GM04503 (cell line): ENCODE measurements at places on chromosomes 7 and 10.

DNA sequence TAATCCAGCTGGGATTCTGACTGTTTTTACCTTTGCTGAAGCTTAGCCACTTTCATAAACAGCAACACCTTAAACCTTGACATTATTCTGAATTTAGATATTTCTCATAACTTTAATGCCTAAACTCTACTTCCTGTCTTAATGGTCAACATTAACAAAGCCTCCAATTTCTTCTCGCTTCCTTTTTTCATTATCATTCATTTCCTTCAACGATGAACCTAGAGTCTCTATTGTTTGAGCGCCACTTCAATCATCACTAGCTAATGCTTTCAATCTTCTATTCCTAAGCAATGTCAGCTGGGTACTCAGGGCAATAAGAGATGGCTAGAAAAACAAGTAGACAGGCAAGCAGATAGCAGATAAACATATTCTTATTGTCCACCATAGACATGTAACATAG lies 96.6 kb upstream of the TMEM196 start:
- DNase-seq = no peak

- DNase-seq = no peak
Measured at GRCh38 chr10:121526135-121526790, 72.0 kb downstream of the FGFR2 start.

DNA sequence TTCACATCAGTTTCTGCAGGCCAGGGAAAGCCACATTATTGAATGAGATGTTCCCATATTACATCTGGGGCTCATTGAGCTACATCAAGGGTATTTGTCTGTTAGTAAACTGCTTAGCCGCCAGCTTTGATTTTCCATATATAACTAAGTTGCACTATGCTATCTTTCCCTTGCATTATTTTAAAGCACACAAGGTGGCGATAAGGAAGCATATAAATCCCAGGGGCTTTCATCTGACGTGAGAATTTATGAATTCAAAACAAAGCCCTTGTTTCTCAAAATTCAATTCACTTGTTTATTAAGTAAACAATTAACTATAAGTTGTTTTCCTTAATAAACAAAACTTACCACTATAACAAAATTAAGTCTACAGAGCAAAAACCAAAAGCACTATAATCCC lies 334.1 kb upstream of the TPK1 start:
- DNase-seq = no peak

- DNase-seq = no peak
Measured at GRCh38 chr10:84269162-84269561, 24.3 kb downstream of the RGR start.

DNA sequence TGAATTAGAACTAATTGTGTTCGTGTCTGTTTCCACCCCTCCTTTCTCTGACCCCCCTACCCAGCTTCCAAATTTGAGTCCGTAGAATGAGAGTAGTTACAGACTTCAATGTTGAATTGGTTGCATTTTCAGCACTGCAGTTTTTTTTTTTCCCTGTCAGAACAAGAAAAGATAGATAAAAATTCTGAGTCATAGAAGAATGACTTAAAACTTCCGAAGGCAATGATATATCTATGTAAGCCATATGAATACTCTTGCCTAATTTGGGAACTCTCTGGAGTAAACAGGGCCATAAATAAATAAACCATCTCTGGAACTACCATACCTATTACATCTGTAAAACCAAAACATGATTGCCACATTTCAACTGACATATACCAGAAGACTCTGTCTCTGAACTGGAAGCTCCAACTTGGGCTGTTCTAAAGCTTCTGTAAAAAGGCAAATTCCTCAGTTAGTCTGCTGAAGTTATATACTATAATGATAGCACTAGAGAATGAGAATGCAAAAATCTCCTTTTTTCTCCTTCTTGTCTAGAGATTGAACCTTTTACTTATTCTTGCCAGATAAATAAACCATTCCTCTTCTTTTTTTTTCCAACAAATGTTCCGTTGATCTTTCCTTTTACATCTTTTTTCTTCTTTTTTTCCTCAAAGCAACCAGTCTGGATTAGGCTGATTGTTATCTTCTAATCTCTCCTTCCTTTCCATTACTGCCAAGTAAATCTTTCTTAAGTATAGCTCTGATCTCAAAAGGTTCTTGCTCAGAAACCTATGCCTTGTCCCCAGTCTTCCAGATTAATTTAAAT lies 23.5 kb downstream of the VCL start:
- DNase-seq = peak; percentile 50

DNA sequence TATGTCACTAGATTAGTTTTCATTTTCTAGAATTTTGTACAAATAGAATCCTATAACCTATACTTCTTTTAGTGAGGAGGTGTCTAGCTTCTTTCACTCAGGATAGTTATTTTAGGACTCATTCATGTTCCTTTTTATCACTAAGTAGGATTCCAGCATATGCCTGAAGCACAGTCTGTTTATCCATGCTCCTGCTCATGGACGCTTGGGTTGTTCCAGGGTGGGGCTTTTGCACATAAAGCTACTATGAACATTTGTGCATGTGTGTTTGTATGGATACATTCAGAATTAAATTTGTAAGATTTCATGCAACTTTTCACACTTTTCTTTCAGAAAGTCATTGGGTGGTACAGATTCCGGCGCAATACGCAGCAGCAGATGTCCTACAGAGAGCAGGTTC lies 24.6 kb downstream of the ABRAXAS2 start:
- DNase-seq = no peak

- no peak for DNase-seq
Measured at GRCh38 chr10:78540355-78541076, 506.9 kb downstream of the RPS24 start.

DNA sequence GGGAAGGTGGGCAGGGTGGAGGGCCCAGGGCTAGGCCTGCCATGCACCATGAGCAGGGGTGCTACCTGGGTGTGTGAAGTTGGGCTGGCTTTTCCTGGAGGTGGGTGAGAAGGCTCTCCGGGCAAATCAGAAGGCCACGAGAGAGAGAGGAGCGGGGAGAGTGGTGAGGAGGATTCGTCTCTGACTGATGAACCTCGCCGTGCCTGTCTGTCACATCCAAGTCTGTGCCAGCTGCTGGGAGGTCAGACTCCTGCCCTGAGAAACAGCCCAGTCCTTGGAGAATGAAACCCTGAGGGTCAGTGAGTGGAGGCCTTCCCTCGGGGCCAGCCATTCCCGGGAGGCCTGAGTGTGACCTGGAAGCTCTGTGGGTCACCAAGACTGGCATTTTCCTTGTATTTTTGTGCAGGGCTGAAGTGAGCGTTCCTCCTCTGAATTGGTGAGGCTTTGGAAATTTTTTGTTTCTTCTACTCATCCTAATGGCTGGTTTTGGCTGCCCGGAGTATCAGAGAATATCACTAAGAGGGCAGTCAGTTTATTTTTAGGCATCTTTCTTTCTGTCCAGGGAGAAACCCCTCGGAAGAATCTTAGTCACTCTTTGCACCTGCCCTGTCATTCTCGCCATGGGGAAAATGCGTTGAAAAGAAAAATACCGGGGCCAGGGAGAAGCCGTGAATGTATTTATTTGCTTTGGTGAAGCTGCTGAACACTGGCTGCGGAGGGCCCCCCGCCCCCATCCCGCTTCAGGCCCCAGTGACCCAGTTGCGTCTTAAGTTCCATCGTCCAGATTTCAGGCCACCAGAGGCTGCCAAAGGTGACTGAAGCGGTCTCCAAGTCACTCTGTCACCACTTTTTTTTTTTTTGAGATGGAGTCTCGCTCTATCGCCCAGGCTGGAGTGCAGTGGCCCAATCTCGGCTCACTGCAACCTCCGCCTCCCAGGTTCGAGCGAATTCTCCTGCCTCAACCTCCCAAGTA lies 6.5 kb upstream of the AP5Z1 start:
- no peak for DNase-seq

GRCh38 chr7:151114151-151115090 lies 28.1 kb downstream of the AGAP3 start:
- DNase-seq = no peak

- no peak for DNase-seq
Measured at GRCh38 chr10:115939101-115939854, 333.7 kb downstream of the GFRA1 start.

DNA sequence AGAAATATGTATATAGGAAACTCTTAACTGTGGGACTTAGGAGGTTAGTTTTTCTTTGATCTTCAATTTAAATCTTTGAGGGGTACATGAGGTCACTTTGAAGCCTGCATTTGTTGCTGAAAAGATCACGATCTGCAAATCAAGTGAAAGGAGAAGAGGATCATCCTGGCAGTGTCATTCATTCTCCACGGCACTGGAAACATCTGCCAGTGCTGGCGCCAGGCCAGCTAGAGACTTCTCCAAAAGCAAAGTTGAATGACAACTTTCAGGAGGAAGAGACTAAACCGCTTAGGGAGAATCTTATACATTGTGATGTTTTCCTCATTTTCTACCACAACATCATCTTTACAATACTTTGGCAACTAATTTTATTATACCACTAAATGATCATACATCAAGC lies 42.5 kb downstream of the MRC1 start:
- no peak for DNase-seq

DNA sequence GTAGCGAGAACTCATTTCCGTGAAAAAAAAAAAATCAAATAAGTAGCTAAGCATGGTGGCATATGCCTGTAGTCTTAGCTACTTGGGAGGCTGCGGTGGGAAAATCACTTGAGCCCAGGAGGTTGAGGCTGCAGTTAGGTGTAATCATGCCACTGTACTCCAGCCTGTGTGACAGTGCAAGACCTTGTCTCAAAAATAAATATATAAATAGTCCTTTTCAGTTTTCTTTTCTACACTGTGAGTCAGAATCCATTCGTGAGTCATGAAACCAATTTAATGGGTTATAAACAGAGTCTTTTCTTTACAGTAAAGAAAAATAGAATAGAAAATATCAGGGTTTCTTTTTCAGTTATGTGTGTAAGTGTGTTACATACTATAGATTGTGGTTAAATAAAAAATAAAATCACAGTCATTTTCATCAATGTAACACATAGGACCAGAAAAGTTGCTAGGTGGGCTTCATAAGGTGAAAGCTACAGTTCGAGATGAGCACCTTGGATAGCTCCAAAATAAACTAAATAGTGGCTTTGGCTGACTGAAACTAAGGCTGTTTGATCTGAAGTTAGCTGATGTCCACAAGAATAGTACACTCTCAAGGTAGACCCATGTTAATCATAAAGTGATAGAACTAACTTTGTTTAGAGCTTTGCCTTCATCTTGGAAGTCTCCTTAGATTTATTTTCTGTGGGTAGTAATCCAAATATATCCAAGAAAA lies 781.1 kb downstream of the GATA3 start:
- no peak for DNase-seq

GRCh38 chr10:14219411-14219810 lies 111.3 kb downstream of the FRMD4A start:
- no peak for DNase-seq

GRCh38 chr7:49639068-49639593 lies 134.3 kb upstream of the VWC2 start:
- DNase-seq = no peak

DNA sequence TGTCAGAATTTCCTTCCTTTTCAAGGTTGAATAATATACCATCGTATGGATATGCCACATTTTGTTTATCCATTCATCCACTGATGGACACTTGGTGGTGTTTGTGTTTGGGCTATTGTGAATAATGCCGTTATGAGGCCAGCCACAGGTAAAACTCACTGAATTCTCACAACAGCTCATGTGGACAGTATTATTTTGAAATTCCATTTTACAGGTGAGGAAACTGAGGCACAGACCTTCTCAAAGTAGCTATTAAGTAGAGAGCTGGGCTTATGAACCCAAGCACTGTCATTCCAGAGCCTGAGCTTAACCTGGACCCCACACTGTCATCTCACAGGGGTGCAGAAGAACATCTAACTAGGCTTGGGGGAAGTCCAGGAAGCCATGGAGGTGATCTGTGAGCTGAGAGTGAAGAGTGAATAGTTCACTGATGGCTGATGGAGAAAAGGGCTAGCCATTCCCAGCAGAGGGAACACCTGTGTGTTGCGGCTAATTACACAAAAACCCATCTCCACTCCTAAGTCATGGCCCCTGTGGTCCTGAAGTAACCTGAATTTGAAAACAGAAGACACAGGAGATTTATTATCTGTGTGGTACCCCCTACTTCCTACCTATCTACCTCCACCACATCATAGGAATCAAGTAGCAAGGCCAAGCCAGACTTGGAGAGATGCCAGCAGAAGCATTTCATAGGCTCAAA lies 8.7 kb downstream of the INMT start:
- no peak for DNase-seq

DNA sequence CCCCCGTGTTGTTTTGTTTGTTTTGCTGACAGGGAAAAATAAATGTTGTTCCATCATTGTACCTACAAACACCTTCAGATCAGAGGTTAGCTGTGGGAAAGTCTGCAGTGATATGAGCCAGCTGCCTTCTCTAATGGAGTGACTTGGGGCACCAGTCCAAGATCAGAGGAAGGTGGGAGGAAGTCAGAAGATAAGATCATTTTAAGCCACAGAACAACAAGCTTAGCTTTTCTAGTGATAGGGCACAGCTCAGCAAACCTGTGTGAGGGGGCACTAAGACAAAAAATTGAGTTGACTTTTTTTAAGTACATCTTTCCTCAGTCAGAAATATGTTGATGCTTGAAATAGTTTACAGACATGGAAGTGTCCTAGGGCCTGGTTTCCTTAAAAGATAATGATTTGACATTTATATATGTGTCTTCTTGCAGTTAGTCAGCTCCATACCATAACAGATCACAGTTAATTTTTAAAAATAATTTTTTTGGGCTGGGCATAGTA lies 240.3 kb upstream of the KAT6B start:
- DNase-seq = no peak

- no peak for DNase-seq
Measured at GRCh38 chr10:88386204-88386788, 196.8 kb downstream of the RNLS start.

- DNase-seq = no peak
Measured at GRCh38 chr10:97483506-97483905, 14.7 kb downstream of the MMS19 start.

- no peak for DNase-seq
Measured at GRCh38 chr7:44081266-44081748, 1.0 kb downstream of the POLM start.

DNA sequence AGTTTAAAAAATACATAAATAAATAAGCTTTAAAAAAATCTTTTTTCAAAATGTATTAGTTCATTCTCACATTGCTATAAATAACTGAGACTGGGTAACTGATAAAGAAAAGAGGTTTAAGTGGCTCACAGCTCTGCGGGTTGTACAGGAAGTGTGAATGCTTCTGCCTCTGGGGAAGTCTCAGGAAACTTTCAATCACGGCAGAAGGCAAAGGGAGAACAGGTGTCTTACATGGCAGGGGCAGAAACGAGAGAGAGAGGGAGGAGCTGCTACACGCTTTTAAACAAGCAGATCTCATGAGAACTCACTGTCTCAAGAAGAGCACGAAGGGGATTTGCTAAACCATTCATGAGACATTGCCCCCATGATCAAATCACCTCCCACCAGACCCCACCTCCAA lies 114.6 kb downstream of the DNAJC1 start:
- DNase-seq = no peak

DNA sequence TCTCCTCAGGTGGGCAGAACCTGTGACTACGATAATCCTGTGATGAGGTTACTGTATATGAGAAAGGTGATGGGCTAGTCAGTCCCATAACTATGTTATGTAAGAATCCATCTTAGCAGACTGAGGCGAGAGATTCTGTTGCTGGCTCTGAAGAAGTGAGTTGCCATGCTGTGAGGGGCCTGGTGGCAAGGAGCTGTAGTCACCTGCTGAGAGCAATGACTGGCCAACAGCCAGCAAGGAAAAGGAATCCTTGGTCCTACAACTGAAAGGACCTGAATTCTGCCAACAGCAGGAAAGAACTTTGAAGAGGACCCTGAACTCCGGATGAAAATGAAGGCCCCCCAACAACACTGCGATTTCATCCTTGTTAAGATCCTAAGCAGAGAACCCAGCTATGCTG lies 31.0 kb upstream of the DNAJB12 start:
- DNase-seq = no peak
